ENCODE measurements at places on chromosomes 6 and 20.

DNA sequence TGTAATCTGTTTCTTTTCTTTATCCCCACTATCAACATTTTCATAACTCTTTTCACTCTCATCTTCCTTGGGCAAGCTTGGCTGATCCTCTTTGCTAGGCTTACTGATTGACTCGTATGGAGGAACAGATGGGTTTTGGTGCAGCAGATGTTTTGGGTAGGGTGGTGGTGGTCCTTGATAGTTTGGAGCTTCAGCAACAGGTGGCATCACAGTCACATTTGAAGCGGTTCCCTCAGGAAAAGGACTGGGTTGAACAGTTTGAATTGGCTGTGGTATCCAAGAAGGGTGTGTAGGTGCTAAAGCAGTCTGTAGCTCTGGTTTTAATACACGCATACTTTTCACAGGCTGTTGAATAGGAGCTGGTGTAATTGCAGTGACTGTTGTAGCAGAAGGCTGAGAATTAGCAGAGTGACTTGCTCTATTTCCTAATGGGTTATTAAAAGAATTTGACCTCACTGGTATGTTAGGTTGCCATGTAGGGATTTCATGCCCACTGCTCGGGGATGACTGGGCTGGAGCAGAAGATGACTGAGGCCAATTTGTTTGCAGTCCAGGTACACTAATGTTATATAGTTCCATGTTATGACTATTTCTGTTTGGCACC, 34.5 kb downstream of the LATS1 start:
- peak; percentile 36 for DNase-seq

DNA sequence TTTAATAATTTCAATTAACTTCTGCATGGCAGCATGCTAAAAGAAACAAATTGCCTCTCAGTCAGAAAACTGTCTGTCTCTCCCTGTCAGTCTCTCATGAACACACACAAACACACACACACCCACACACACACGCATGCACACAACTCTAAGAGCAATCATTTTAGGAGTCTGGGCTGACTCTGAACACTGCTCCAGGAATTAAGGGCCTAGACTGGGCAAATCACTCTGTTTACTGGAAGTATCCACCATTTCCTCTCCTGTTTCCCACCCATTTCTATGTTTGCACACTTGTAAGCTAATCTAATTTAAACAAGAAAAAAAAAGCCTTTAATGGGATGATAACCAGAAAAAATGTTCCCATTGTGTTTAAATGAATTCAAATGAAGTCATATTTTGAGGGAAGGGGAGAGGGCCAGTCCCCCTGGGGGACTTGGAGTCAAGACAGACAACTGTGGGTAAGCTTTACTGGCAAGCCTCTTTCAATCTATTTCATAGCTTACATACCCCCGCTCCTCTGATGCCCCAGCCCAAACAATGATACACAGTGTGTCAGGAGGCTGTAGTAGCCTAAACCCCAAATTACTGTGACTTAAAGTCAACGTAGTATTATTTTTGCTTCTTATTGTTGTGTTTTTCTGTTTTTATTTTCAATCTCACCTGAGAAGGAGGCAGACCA, 447.8 kb upstream of the FLRT3 start:
- DNase-seq = no peak

GRCh38 chr6:124947971-124948451, 14.2 kb upstream of the RNF217 start:
- DNase-seq = no peak

DNA sequence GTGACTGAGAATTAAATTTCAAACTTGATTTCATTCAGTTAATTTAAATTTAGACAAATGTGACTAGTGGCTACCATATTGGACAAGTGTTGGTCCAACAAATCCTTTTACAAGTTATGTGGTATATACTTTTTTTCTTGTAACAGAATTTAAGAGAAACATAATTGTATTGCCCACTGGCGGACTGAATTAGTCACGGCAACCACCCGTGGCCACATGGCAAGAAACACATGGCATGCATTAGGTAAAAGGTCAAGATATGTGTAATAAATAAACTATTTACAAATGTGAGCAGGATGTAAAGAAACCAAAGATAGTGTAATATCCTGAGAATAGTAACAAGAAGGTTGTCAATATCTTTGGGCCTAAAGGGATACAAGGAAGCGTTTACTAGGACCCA, 91.2 kb downstream of the LCA5 start:
- no peak for DNase-seq

- DNase-seq = peak; percentile 91
Observed at GRCh38 chr6:18507018-18507415, 119.9 kb downstream of the RNF144B start.

GRCh38 chr6:4358414-4359107, 223.2 kb upstream of the ECI2 start:
- no peak for DNase-seq

DNA sequence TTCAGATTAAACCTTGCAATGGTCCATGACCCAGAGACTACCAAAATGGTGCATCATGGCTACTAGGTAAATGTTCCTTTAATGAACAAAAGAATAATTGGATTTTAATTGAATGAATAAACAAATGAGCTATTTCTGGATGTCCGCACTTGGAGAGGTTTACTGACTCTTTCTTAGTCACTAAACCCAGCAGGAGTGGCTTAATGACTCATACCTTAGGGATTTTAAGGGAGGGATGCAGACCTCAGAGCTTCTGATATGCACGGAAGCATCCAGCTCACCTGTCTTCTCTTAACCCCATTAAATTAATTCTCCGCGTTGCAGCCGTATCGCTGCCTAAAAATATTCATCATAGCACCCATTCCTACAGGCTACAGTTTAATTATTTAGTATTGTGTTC, 970.0 kb upstream of the SLC35B3 start:
- DNase-seq = no peak

DNA sequence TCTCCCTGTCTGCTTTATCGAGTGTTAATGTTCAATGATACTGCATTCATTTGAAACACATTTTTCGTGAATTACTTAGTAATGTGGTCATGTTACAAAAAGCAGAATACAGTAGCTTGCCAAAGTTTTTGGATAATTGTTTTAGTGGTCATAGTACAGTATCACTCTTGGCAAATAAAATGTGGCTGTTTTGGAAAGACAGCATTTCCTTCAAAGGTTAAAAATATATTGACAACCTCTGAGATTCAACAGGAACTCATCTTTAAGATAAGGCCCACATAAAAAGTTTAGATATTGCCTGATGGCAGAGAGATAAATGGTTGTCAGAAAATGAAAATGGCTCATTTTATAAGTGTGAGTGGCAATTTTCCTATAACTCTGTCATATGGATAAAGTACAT, 297.7 kb upstream of the MAN1A1 start:
- no peak for DNase-seq

GRCh38 chr6:82785206-82785605, 280.4 kb downstream of the UBE3D start:
- no peak for DNase-seq

- no peak for DNase-seq
Observed at GRCh38 chr20:37540001-37540400, 12.3 kb upstream of the BLCAP start.

DNA sequence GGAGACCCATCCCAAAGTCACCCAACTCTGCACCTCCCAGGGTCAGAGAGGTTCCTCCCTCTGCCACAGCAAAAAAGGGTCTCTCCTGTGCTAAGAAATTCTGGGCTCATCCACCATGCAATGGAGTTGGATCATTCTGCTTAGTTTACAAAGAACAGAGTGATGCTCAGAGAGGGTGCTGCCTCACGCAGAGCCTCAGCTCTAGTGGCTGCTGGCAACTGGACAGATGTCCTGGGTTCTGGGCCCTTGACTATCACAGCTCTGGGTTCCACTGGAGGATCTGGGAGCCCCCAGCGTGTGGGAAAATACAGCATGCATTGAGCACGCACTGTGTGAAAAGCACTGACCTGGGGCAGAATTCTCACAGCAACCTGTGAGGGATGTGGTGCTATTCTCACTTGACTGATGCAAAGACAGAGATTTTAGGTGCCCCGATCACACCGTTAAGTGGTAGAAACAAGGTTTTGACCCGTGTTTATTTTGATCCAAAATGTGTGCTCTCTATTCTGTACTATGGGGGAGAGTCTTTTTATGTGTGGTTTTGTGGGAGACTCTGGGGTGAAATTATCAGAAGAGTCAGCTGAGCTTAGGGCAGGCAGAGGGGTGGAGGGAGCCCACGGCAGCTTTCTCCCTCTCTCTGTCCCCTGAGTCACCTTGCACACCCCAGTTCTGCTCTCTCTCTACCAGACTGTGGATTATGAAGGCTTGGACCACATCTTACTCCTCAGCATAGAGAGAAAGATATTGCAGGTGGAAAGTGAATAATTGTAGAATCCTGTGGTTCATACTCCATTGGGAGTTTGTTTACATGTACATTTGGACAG, 19.9 kb downstream of the TREML4 start:
- no peak for DNase-seq

- no peak for DNase-seq
Observed at GRCh38 chr6:116359131-116359530, 11.6 kb upstream of the DSE start.

DNA sequence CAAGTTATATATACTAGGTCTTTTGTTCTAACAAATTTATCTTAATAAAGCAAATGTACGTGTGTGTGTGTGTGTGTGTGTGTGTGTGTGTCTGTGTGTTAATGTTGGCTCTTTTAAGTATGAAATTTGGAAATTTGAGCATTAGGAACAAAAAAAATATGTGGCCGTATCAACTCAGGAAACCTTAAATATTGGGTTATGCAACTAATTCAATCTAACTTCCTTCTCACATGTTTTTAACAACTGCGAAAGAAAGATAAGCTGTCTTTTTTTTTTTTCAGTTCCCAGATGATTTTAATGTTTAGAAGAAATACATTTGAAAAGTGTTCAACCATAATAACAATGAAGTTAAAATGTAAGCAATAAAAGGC, 616.4 kb upstream of the ARID1B start:
- DNase-seq = no peak

- DNase-seq = no peak
Observed at GRCh38 chr6:44373051-44373450, 14.5 kb upstream of the CDC5L start.

DNA sequence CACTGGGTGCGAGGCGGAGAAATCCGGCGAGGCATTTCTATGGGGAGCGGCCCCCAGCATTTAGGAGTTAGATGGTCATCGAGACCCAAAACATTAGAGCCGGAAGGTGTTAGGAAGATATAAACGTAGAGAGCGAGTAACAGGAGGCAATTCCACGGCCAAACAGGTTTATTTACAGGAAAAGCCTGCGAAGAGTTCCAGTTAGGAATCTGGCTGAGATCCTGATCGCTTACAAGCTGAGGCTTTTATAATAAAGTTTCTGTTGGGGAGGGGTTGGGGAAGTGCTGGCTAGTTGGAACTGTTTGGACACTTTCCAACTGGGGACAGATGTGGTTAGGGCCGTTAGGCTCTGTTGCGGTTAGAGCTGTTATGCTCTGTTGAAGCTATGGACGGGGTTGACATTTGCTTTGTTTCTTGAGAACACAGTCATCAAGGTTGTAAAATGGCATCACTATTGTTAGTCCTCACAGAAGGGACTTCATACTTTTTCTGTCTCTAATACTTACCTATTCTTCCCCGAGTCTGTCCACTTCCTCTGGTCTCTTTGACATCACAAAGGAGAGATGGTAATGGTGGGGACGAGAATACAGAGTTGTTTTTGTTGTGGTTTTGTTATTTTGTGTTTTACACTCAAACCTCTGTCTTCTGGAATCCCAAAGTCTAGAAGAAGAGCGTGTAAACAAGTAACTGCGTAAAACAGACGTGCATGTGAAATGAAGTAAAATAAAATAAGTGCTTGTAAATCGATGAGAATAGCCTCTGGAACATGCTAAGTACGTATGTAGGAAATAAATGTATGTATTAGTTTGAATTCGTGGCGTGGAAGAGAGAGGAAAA, 554 bp upstream of the ZSCAN31 start:
- peak; percentile 28 for DNase-seq

GRCh38 chr6:36169023-36170007, 27.2 kb upstream of the BRPF3 start:
- DNase-seq = no peak

- no peak for DNase-seq
Observed at GRCh38 chr6:9732056-9732455, 682.8 kb downstream of the TFAP2A start.

DNA sequence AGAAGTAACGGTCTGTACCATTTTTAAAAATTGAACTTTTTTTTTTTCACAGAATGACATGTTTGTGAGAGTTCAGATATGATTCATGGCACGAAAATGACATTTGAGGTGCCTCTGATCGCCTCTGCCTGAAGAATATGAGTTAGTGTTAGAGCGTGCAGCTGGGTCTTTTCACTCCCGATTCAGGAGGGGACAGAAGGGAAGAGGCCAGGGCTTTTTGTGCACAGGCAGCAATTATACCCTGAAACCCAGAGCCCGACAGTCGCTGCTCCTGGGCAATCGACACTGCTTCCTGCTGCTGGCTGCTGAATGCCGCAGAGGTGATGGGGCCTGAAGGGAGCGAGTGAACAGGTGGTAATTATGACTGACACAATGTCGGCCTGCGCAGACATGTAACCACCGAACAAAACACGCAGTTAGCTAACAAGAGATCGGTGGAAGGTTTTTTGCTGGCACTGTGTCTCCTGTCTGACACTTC, 652.0 kb upstream of the NOX3 start:
- no peak for DNase-seq

DNA sequence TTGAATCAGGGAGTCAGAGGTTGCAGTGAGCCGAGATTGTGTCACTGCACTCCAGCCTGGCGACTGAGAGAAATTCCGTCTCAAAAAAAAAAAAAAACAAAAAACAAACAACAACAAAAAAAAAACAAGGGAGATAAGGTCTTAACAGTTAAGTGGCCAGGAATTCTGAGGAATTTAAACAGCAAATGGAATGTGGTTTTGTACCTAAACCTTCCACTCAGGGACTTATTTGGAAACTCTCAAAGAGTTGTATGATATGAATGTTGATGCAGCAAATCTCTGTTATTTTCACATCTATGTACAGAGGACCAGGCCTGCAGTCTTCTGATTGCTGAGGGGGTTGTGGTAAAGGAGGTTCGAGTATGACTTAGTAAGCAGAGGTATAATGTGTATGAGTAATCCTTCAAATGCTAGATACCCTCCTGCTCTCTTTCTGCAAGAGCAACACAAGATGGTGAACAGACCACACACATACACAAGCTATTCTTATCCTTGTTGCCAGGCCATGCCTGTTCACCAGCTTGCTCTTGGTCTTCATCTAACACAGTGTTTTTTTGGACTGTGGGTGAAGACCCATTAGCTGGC, 174.9 kb upstream of the SCGN start:
- DNase-seq = no peak

- no peak for DNase-seq
Observed at GRCh38 chr6:155364844-155365437, 50.7 kb upstream of the TFB1M start.

- DNase-seq = no peak
Observed at GRCh38 chr6:11729076-11729475, 49.5 kb downstream of the ADTRP start.

GRCh38 chr6:37486121-37486839, 13.4 kb downstream of the CCDC167 start:
- DNase-seq = no peak

DNA sequence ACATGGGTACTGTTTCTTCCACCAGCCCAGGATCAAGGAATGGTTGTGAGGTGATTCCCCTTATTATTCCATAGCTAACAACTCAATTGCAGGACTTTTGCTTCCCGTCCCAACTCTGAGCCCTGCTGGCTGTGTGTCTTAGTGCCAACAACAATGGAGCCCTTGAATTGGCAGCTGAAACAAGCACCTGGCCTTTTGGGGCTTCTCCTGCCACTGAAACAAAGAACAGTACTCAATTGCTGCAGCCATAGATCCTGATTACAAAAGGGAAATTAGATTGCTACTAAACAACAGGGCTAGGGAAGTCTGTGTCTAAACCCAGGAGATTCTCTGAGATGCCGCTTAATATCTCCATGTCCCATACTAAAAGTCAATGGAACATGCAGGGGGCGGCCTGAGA, 61.3 kb upstream of the CARMIL1 start:
- DNase-seq = no peak

GRCh38 chr6:167568407-167569024, 243.6 kb downstream of the TTLL2 start:
- no peak for DNase-seq
